Common myeloid progenitor, CD34-positive (primary cell): ENCODE measurements at places on chromosomes 6 and 20.

GRCh38 chr6:119350952-119351372, 1.4 kb upstream of the MAN1A1 start:
- peaks cover 3% of the 10 kb centered on the region for H3K36me3 ChIP-seq
- H3K4me3 ChIP-seq: peak overlapping the region; percentile 76
- DNase-seq: peak; percentile 72
- peak overlapping the region; percentile 94 for H3K27ac ChIP-seq
- H3K4me1 ChIP-seq: peaks cover 41% of the 10 kb centered on the region

DNA sequence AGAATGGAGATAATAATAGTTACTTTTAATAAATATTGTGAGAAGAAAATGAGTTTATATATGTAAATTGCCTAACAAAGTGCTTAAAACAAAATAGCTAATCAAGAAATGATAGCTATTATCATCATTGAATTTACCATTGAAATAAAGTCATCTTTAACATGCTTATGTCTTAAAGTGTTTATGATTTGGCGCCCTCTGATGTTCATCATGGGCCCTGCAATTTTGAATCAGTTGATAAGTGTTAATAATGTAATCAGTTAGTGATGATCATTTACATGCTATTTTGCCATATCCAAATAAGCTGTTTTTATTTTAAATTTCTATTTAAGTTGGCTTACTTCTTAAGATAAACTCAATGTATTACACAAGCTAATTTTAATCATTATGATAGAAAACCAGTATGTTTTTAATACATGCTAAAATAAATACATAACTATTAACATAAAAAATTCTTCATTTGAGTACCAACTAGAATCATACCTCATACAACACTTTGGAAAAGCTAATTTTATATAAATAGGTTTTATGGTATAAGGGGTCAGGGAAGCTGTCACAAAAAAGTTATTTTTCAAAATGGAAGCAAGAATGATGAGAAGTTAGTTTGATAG, 39.2 kb upstream of the TPD52L1 start:
- H3K27ac ChIP-seq: no peak overlapping the region
- no peak overlapping the region for H3K4me3 ChIP-seq
- no peaks in the 10 kb centered on the region for H3K4me1 ChIP-seq

DNA sequence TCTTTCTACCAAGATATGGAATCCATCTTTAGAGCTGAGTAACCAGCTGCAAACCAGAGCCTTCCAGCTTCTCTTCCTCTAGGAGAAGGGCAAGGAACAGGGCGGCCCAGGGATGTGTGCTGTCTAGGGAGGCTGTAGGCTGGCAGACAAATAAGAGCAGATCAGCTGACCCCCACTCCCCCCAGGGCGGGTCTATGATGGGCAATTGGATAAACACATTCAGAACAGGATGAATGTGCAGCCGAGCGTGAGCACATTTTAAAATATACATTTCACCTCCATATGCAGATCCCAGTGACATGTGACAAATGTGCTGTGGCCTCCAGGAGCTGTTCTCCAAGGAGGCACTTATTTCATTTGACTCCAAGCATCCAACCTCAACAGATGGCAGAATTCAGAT, 580.1 kb downstream of the PTPRT start:
- no peak overlapping the region for H3K27ac ChIP-seq
- no peaks in the 10 kb centered on the region for H3K27me3 ChIP-seq
- no peaks in the 10 kb centered on the region for H3K4me1 ChIP-seq
- H3K4me3 ChIP-seq: no peak overlapping the region
- DNase-seq: no peak
- no peaks in the 10 kb centered on the region for H3K36me3 ChIP-seq

DNA sequence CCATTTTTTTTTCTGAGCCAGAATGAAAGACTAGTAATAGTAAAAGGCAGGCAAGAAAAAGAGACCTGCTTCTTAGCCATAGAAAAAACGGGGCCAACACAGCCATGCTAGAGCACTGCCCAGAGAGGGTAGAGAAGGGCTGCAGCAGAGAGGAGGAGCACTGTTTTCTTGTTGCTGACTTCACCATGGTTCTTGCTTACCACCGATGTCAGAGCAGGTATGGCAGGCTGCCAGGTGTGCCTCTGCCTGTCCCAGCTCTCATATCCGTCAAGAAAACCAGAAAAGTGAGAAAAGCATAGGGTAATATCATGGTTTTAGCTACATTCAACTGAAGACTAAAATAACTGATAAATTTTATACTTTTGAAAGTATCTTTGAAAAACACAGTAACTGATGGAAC, 60.7 kb downstream of the DTNBP1 start:
- H3K4me3 ChIP-seq: no peak overlapping the region
- no peak overlapping the region for H3K27ac ChIP-seq
- no peaks in the 10 kb centered on the region for H3K4me1 ChIP-seq
- H3K36me3 ChIP-seq: no peaks in the 10 kb centered on the region
- DNase-seq: no peak
- H3K27me3 ChIP-seq: no peaks in the 10 kb centered on the region

DNA sequence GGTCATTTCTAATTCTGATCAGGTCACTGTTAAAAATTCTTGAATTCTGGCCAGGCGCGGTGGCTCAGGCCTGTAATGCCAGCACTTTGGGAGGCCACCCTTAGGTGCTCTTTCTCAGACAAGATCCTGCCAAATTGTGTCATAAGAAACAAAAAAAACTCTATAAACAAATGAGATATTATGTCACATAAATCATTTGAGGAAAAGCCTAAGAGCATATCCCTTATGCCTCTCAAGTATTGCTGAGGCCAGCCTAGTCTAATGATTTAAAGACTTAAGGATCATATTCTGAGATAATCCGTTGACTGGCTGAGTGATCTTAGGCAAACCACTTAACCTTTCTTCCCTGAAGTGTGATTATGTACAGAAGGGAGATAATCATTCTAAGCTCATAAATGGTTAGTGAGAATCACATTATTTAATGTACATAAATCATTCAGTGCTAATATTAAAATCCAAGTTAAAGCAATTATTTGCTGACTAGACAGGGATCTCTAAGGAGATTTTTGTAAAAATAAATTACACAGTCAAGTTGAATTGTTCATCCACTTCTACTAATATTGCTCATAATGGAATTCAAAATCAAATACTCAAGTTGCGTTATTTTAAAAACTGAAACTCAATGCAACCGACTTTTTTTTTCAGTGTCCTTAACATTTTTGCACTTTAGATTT, 365.4 kb downstream of the PHF3 start:
- H3K4me1 ChIP-seq: no peaks in the 10 kb centered on the region
- no peaks in the 10 kb centered on the region for H3K36me3 ChIP-seq
- no peak overlapping the region for H3K4me3 ChIP-seq
- no peak for DNase-seq
- no peak overlapping the region for H3K27ac ChIP-seq
- no peaks in the 10 kb centered on the region for H3K27me3 ChIP-seq

GRCh38 chr6:31068669-31069340, 43.6 kb downstream of the C6orf15 start:
- no peaks in the 10 kb centered on the region for H3K4me1 ChIP-seq
- peak; percentile 70 for DNase-seq
- H3K27me3 ChIP-seq: peaks cover 2% of the 10 kb centered on the region
- no peak overlapping the region for H3K4me3 ChIP-seq

- no peak overlapping the region for H3K27ac ChIP-seq
- no peak for DNase-seq
- H3K27me3 ChIP-seq: no peaks in the 10 kb centered on the region
Observed at GRCh38 chr20:54566031-54566688, 90.8 kb downstream of the DOK5 start.

DNA sequence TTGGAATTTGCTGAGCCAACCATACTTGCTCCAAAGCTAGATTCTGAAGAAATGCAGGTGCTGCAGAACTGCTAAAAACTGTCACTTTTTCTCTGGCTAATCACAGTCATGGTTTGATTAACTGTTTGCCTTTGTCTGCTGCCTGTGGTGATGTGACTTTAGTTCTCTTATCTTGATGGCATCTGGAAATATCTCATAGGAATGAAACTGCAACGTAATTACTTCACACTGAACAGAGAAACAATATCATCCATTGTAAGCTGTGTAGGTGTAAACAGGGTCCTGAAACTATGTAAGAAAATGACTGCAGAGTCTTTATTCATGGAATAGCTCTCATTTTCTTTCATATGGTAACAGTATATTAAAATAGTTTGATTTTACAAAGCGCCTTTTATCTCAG, 721.9 kb upstream of the HS3ST5 start:
- no peak overlapping the region for H3K27ac ChIP-seq
- no peaks in the 10 kb centered on the region for H3K27me3 ChIP-seq
- no peaks in the 10 kb centered on the region for H3K4me1 ChIP-seq

- H3K4me1 ChIP-seq: no peaks in the 10 kb centered on the region
- no peak for DNase-seq
- H3K27me3 ChIP-seq: no peaks in the 10 kb centered on the region
- no peaks in the 10 kb centered on the region for H3K36me3 ChIP-seq
Observed at GRCh38 chr6:151782560-151782959, 24.9 kb upstream of the ESR1 start.

DNA sequence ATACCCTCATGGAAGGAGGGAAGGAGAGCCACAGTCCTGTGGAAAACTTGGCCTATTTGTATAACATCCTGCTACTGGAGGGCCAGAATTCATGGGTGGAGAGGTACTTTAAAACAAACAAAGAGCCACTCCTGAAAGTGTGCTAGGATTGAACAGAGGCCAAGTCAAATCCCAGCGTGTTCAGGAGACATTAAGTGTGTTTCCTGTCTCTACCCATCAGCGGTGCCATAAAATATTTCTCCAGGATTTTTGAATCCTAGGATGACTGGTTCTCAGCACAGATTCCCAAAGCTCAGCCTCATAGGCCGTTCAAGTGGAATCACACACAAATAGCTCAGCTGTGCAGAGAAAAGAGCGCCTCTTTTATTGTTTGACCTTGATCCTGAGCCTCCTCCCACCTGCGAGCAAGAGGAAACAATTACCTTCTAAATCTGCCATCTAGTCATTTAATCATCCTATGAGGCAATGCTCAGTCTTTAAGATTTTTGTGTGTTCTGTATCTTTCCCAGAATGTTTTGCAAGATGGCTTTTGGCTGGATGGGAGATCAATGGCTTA, 31.8 kb upstream of the RALGAPA2 start:
- H3K4me3 ChIP-seq: no peak overlapping the region
- no peak for DNase-seq
- H3K4me1 ChIP-seq: peaks cover 30% of the 10 kb centered on the region
- H3K27me3 ChIP-seq: no peaks in the 10 kb centered on the region
- no peaks in the 10 kb centered on the region for H3K36me3 ChIP-seq
- H3K27ac ChIP-seq: no peak overlapping the region

- no peaks in the 10 kb centered on the region for H3K27me3 ChIP-seq
- H3K4me3 ChIP-seq: no peak overlapping the region
- no peaks in the 10 kb centered on the region for H3K4me1 ChIP-seq
Observed at GRCh38 chr6:47992809-47993208, 118.2 kb downstream of the PTCHD4 start.

GRCh38 chr6:56047931-56048540, 172.6 kb upstream of the BMP5 start:
- no peak overlapping the region for H3K27ac ChIP-seq
- H3K27me3 ChIP-seq: no peaks in the 10 kb centered on the region
- no peaks in the 10 kb centered on the region for H3K36me3 ChIP-seq
- peaks cover 19% of the 10 kb centered on the region for H3K4me1 ChIP-seq
- H3K4me3 ChIP-seq: no peak overlapping the region
- no peak for DNase-seq

- H3K4me3 ChIP-seq: no peak overlapping the region
- DNase-seq: peak; percentile 85
- H3K36me3 ChIP-seq: no peaks in the 10 kb centered on the region
- H3K27me3 ChIP-seq: no peaks in the 10 kb centered on the region
Observed at GRCh38 chr6:32685603-32686002, 19.1 kb upstream of the HLA-DQB1 start.

DNA sequence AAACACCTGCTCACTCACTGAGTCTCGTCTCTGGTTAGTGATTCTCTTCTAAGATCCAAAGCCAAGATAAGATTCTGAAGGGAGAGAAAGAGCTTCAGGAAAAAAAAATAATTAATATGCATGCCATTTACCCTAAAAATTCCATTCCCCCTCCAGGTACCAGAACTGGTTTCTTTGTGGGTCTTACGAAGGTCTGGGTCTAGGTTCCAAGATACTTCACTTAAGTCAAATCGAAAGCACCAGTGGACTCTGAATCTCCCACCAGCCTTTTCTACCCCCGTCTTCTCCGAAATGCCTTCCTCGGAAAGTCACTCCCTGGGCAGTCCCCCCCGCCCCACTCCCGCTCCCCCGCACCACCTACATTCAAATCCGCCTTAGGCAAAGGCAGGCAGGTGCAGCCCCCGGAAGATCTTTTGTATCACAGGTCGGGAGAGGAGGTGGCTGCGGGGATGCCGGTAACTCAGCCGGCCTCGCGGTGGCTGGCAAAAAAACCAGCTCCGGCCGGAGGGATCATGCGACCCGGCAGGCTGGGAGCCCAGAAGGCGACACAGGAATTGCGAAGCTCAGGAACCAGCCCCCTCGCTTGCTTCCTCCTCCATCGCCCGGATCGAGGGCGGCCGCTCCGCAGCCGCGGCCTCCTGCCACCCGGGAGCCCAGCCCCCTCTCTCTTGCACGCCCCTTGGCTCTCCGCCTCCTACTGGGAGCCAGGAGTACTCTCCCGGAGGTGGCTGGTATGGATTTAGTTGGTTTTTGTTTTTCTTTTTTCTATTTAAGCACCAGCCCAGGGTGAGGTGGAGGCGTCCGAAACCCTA, at the start of gene BCL2L1:
TSS of gene BCL2L1 (minus strand) at position 612 of the 812 bp plus-strand sequence. CDS start 650 bp downstream, outside the sequence.
- no peaks in the 10 kb centered on the region for H3K27me3 ChIP-seq
- DNase-seq: peak; percentile 90
- peaks cover 13% of the 10 kb centered on the region for H3K36me3 ChIP-seq
- peak within 1 kb of the TSS; percentile 81 for H3K4me3 ChIP-seq
- H3K4me1 ChIP-seq: peaks cover 47% of the 10 kb centered on the region
- peak within 1 kb of the TSS; percentile 92 for H3K27ac ChIP-seq

DNA sequence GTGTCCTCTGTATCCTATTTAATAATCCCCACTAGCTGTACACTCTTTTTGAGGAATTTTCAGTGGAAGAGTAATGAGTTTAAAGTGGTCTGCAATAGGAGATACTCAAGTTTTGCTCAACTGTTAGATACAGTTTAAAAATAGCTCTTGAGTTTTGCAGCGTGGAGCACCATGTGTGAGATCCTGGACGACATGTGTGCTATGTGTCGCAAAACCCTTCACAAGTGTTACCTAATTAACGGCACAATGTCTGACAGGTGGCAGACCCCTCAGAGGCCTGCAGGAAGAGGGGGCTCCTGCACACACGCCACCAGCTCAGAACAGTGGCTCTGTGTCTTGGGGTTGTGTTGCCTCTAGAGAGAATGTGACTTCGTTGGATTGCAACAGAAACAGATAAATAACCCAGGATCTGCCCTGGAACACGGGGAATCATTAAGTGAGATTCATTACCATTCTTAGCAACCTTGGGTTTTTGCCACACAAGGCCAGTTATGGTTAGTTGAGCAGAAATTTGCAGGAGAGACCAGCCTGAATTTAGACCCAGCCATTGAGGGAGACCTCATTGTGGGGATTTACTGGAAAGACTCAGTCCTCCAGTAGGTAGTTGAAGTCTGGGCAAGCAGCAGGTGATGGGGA, 73.8 kb downstream of the SASH1 start:
- DNase-seq: no peak
- H3K4me1 ChIP-seq: no peaks in the 10 kb centered on the region
- no peak overlapping the region for H3K4me3 ChIP-seq
- H3K36me3 ChIP-seq: no peaks in the 10 kb centered on the region
- no peak overlapping the region for H3K27ac ChIP-seq
